Stimulated activated CD8-positive, alpha-beta memory T cell treated with anti-CD3 and anti-CD28 coated beads, Interleukin-4, amount 100 ng/mL, for 4 hours (primary cell): ENCODE measurements at places on chromosomes 4 and X.

DNA sequence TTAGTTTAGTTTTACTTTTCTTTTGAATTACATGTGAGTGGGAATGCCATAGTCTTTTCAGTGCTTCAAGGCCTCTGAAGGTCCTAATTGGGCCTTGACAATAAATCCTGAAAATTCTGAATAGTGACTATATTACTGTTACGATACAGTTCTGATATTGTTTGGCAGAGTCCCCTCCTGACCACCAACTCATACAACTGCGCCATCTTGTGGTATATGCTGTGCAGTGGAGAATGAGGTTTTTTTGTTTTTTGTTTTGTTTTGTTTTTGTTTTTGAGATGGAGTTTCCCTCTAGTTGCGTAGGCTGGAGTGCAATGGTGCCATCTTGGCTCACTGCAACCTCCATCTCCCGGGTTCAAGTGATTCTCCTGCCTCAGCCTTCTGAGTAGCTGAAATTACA lies 56.6 kb upstream of the CHRDL1 start:
- no peak for DNase-seq

GRCh38 chrX:75361788-75362187 lies 87.9 kb downstream of the UPRT start:
- no peak for DNase-seq

- no peak for DNase-seq
Observed at GRCh38 chrX:151792505-151792904, 58.0 kb downstream of the CNGA2 start.

- DNase-seq: no peak
Observed at GRCh38 chr4:67371615-67372014, 173.7 kb downstream of the CENPC start.

GRCh38 chr4:10124167-10124930 lies 7.8 kb upstream of the WDR1 start:
- no peak for DNase-seq

DNA sequence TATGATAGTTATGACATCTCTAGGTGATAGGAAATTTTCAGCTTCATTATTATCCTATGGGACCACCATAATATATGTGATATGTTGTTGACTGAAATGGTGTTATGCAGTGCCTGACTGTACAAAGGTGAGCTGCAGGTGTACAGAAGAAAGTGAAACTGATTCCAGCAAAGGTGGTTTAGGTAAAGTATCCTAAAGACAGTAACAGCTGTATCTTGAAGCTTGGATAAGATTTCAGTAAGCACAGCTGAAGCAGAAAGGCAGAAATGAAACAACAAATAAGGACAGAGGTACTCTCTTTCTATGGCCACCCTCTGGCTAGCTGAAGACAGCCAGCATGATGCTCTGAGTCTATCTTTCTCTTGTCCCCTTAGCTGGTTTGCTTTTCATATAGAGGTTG lies 30.0 kb upstream of the PGK1 start:
- DNase-seq: no peak

GRCh38 chrX:110924871-110925270 lies 129.3 kb upstream of the CHRDL1 start:
- DNase-seq: no peak

DNA sequence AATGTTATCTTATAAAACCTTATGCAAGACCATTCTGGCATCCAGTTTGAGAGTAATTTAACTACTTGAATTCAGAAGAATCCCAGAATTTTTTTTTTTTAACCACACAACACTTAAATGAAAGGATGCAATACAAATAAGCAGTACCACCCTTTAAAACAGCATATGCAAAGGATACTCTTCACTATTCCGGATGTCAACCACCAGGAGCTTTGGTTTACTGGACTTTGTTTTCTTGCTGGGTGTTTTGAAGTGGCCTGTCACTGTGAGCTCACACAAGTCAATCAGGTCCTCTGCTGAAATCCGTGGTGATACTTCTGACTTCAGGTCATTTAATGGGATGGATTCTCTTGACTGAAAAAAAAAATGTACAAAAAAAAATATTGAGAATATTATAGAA lies 200.0 kb downstream of the TBCK start:
- DNase-seq: no peak

- DNase-seq: no peak
Observed at GRCh38 chr4:176011529-176011928, 54.1 kb upstream of the WDR17 start.

DNA sequence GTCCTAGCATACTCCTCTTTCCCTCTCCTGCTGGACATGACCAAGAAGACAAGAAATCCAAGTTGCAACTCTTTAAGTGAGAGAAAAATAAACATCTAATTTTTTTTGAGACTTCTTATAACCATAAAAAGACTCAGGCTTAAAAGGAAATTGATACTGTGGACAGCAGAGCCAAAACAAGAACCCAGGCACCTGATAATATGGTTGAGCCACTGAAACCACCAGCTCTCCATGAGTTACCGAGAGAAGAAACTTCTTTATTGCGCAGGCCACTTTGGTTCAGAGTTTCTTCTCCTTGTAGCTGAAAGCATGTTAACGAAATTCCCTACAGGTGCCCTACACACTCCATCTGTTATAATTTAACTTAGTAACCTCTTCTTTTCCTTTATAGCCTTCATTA lies 11.3 kb upstream of the SPCS3 start:
- no peak for DNase-seq

DNA sequence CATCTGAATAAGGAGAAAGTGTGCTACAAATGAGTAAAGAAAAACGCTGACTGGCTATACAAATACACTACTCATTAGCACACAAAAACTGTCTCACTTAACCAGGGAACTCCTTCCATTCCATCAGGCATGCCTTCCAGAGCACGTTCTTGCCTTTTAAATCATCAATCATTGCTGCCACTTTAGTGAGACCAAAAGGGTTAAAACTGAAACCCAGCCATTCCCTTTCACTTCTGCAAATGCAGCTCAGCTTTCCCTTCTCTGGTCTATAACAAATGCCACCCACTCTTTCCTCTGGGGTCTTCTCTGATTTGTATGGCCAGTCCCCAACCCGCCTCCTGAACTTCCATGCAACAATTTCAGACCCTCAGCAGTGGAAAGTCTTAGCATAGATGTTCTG lies 231.5 kb downstream of the TRIML1 start:
- DNase-seq: no peak

GRCh38 chr4:179624768-179625181 lies 2182.5 kb upstream of the AGA start:
- no peak for DNase-seq

GRCh38 chr4:98544818-98545414 lies 113.5 kb downstream of the TSPAN5 start:
- no peak for DNase-seq

GRCh38 chr4:61648264-61648663 lies 448.1 kb downstream of the ADGRL3 start:
- no peak for DNase-seq

- DNase-seq: no peak
Observed at GRCh38 chr4:152188801-152189200, 347.1 kb downstream of the FBXW7 start.
